ENCODE measurements at places on chromosomes 6 and 20.

DNA sequence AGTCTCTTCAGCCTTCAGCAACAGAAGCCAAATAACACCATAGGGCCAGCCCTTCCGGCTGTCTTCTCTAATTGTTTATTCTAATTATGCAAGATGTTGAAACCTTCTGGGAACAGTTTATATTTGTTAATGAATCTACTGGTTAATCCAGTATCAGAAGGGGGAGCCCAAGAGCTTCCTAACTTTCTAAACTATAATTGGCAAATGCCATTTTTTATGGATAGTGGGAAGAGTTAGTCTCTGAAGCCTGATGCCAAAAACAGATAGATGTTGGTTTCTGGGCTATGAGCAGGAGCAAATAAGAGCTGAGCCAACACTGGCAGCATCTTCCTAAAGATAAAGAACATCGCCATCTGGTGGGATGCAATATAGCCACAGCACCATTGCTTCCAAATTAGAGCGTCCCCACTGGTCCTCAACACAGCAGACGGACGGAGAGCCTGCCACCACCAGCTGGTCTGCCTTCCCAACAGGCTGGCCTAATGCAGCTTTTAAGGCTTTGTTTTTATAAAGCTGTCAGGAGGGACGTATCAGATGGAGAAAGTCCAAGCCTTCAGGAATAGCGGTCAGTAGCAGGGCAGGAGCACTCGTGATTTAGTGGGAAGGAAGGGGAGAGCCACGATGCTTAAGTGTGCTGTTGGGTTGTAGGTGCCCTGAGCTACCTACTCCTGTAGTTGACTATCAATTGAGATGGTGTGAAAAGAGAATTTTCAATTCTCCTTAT is 118.8 kb downstream of the RALGAPA2 start:
- DNase-seq, result peak; percentile 37

DNA sequence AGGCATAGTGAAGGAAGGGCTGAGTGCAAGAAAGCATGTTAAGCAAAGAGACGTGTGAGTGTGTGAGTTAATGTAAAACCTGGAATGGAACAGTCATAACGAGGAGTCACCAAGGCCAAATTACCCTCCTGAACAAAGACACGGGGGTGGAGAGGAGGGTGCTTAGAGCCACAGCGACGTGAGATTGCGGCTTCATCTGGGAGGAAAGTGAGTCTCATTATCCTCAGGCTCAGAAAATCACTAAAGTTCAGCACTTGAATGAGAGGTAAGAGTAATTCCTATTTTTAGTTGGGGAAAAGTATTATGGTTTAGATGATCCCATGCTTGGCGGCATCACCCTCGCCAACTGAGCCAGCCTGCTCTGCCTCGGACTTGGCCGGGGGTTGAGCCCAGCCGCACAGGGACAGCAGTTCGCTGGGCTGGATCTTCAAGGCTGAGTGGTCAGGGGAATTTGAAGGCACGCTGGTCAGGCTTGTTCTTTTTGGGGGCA is 136.6 kb downstream of the DTNBP1 start:
- no peak for DNase-seq

GRCh38 chr20:37776526-37776925 is 82.7 kb downstream of the CTNNBL1 start:
- DNase-seq, result no peak

GRCh38 chr6:73234733-73235132 is 9.4 kb upstream of the KHDC1L start:
- no peak for DNase-seq

GRCh38 chr20:59811681-59812171 is 121.7 kb downstream of the SYCP2 start:
- no peak for DNase-seq

GRCh38 chr6:38549795-38550194 is 89.9 kb downstream of the BTBD9 start:
- no peak for DNase-seq

GRCh38 chr6:119881416-119881815 is 531.9 kb upstream of the MAN1A1 start:
- no peak for DNase-seq

GRCh38 chr6:170522565-170523183 is 30.4 kb downstream of the PSMB1 start:
- DNase-seq, result no peak

GRCh38 chr6:159819098-159819497 is 19.0 kb downstream of the PNLDC1 start:
- DNase-seq, result no peak

- no peak for DNase-seq
These were observed 86.6 kb downstream of the TRDN start for GRCh38 chr6:123550052-123550617.

DNA sequence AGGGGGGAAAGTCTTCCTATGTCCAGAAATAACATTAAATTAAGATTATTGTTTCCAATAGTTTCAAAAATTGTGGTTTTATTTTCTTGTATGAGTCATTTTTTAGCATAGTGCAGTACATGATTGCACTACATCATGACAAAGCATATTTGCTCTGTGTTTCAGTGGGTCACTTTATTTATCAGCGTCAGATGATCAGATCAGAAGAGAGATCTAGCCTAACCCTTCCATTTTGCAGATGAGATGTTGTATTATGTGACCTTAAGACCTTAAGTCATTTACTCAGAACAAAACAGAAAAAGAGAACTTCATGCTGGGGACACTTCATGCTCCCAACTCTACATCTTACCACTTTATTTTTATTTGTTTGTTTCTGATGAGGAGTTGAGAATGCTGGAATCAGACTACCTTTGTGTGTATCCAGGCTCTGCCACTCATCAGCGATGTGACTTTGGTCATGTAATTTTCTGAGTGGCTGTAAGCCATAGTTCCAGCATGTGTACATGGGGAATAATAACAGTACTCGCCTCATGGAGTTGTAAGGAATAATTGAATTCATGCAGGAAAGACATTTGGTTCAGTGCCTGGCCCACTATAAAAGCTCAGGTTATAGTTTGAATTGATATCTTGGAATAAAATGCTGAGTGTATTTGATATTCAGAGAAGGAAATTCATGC is 13.5 kb downstream of the EYA4 start:
- no peak for DNase-seq

DNA sequence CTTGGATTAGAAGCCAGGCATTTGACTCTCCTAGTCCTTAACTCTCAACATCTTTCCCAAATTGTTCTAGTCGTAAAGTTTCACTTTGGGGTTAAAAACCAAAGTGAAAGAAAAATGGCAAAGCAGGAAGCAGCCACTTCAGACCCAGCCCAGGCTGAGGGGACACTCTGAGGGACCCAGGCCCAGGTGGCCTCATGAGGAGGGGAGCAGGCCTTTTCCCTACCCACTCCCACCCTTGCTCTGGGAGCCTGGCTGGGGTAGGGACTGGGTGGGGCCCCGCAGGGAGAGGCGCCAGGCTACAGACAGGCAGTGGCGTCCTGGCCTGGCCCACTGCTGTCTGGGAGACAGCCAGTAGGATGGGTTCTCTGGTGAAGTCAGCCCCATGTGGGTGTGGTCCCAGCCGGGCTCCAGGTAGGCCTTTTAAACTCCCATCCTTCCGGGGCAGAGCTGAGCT is 68.7 kb upstream of the MYL9 start:
- no peak for DNase-seq

DNA sequence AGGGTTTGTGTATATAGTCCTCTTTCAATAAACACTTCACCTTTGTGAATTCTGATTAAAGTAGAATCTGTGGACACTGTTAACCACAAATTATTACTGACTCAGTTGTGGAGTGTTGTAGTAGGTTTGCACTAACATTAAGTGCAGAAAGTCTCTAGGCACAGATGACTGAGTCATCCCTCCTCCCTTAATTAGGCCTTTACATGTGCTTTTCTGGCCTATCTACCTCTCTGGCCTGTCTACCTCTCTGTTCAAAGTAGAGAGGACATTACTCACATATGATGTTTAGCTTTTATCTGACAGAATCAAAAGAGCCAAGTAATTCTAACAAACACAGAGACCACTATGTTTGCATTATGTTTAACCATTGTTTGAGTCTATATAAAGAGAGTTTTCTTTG is 783.0 kb downstream of the TENT5A start:
- DNase-seq, result no peak

GRCh38 chr6:29757701-29758293 is 34.6 kb downstream of the HLA-F start:
- DNase-seq, result no peak

DNA sequence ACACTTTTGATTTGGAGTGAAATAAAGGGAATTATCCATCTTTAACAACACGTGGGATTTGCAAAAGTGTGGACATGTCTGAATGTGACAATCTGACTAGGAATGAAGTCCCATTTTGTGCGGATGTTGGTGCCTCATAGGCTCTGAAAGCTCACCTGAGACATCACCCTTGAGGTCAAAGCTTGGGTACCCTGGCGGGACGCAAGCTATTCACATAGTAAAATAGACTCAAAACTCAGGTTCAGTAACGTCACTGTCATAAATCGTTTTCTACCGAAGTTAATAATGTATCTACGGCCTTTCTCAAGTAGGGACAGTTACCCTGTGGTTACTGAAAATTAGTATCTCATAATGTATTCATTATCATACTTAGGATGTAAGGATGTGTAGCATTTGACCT is 61.8 kb downstream of the AKAP12 start:
- DNase-seq, result no peak

- DNase-seq, result no peak
These were observed 153.6 kb downstream of the VEGFA start for GRCh38 chr6:43923376-43924221.

DNA sequence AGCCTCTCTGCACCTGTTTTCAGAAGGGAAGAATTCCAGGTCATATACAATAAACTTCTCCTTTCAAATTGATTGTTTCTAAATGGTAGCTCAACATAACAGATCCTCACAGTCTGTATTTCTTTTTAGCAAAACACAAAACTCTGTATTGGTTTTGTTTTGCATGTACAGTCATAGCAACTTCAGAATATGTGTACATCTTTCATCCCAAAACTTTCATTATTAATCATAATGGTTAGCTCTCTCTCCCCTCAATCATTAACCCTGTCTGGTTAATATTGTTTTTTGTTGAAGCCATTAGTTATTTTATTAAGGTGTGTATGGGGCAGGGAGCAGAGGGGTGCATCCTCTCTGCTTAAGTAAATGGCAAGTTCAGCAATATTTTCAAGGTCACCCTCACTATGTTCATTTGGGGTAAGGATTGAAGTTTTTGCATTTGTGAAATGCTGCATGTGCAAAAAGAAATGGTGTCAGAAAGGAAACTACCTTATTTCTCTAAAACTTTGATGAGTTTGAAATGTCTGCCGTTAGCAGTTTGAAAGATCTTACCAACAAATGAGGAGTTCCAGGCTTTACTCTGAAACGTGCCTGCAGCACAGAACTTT is 136.8 kb upstream of the BTBD3 start:
- no peak for DNase-seq

DNA sequence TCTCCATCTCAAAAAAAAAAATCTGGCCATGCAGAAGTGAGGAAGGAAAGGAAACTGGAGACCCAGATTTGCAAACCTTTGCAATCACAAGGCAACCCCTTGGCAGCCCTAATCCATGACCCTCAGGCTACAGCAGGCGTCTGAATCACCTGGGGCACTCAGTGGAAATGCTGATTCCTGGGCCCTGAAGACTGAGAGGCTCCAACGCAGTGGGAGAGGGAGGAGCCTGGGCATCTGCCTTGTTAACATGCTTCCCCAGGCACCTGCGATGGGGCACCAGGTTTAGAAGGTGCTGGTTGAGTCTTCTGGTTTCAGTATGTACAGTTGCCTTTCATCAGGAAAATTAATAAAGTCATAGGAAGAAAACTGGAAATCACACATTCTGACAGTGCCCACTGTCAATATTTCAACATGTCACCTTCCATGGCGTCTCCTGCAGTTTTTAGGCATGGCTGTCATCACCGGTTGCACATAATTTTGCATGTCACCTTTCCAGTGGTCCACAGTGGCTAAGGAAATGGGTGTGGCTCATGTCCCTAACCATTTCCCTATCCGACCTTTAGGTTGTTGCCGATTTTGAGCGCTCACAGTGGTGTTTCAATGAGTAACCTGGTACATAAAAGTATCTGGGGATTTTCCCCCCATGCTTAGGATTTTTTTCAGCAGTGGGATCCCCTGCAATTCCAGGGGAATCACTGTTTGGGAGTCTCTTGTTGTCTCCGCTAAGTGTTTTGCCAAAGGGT is 56.9 kb downstream of the PREX1 start:
- no peak for DNase-seq

DNA sequence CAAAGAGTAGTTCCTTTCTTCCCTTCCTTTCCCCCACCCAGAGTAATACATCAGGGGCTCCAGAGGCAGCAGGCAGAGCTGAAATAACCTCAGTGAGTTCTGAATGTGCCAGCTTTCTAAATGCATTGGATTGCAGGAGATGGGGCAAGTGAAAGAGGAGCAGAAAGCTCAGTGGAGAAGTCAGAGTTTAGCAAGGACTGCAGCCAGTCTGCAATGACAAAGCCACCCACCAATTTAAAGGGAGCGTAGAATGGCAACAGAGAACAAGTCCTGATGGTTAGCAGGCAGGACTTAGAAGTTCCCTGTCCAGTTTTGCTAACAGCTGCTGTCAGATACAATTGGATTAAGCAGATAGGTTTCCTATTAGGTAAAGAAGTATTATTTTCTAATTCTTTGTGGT is 203.4 kb upstream of the RIN2 start:
- no peak for DNase-seq

DNA sequence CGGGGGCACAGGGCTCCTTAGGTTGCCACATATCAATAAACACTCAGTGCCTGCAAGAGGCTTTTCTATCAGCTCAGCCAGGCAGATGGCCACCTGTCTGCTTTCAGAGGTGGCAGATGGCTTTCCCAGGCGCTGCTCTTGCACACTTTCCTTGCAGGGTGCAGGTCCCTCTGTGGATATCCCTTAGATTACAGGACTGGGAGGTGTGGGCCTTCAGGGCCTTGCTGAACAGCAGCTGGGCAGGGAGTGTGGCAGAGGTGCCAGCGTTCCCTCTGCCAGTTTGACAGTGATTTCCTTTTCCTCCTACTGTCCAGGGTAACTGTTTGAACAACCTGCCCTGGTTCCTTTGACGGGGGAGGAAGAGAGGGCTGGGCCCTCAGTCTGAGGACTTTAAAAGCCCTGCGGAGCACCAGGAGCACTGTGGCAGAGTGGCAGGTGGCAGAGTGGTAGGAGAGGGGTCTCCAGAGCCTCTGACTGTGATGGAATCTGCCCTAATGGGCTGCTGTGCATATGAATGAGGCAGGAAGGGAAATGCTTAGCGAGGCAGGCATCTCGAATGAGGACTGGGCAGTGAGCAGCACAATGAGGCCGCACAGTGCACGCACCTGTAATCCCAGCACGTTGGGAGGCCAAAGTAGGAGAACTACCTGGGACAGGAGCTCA is 34.2 kb downstream of the ABHD12 start:
- no peak for DNase-seq

DNA sequence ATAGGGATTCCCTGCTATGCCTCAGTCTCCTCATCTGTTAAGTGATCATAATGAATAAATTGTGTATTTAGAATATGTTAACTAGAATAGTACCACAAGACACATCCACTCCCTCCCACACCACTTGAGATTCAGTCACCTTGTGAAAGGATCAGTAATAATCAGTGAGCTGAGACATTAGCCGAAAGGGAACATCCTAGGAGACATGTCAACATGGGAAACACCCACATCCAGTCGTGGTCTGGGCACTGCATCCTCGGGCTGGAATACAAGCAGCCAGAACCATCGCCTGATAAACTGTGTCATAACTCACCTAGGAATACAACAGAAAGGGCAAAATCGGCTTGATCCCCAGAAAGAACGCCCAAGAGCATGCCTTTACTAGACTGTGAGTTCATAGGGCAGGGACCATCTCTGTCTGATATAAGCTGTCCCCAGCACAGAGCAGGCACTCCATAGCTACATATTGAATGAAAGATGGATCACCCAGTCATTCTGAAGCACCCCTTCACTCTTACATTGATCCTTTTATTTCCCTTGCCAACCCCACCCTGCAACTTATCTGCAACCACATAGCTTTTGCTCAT is 23.9 kb downstream of the RIPOR2 start:
- no peak for DNase-seq

- DNase-seq, result peak; percentile 84
These were observed 146.9 kb downstream of the PHACTR3 start for GRCh38 chr20:59751075-59751711.
